Pulmonary artery endothelial cell (primary cell): ENCODE measurements at places on chromosomes 7 and 10. TPM values are rescaled to one million over a fixed set of nuclear protein-coding genes. Genes with fewer than 3 reads are reported as not detected.
A peak's percentile ranks its signal among the peaks of the same experiment; 100 is the strongest.

DNA sequence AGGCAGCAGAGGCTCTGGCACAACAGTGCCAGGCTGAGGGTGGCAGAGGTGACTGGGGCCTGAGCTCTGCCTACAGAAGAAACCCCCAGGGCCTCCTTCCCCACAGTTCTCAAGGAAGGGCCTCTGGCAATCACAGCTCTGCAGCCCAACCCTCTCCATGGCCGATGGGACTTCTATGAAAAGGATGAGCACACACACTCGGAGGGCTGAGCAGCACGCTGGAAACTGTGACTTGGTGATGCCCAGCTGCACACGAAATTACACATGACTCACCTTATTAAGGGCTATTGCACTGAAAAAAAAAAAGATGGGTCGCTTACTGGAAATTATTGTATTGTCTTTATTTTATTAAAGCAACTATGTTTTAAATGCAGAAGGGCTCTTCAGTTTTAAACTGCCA is 42.9 kb upstream of the LRRC18 start:
- no peak for DNase-seq

DNA sequence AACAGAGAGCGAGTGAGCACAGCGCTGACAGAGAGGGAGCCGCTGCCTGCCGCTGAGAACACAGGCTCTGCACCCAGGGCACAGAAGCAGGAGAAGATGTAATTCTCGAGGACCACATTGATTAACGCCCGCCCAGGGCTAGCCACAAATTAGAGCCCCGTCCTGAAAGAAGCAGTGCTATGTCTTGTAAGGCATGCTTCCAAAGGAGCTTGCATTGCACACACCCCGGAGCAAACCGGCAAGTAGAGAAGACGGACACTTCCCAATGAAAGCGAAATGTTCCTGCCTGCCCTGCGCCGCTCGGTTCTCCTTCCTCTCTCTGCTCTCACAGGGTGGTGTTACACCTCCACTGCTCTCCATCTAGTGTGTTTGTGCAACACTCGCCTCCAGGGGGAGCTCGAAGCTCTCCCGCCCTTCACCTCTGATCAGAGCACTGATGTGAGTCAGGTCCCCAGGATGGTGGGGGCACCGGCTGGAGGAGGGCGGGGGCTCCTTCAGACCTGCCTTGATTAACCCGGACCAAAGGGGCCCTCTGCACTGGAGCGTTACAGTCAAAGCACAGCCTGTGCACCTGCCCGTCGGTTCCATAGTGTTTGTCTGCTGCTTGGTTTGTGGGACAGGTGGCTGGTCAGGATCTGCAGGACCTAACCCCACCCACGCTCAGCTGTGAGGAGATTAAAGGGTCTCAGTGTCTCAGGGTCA is 316.5 kb downstream of the ADARB2 start:
- no peak for DNase-seq

DNA sequence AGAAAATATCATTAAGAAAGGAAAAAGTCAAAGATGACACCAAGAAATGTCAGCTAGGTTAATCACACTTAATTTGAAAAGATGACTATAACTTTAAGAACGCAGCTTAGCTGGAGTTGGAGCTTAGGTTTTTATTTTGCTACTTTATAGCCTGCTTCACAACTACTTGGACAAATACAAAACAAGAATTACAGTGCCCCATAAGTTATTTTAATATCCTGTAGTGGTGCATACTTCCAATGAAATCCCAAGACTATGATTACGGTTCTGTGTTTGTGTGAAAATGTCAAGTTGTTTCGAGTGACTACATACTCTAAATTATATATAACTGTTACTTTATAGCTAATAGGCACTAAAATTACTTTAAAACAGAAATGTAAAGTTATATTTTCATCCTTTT is 244.6 kb upstream of the MGMT start:
- DNase-seq, result no peak

DNA sequence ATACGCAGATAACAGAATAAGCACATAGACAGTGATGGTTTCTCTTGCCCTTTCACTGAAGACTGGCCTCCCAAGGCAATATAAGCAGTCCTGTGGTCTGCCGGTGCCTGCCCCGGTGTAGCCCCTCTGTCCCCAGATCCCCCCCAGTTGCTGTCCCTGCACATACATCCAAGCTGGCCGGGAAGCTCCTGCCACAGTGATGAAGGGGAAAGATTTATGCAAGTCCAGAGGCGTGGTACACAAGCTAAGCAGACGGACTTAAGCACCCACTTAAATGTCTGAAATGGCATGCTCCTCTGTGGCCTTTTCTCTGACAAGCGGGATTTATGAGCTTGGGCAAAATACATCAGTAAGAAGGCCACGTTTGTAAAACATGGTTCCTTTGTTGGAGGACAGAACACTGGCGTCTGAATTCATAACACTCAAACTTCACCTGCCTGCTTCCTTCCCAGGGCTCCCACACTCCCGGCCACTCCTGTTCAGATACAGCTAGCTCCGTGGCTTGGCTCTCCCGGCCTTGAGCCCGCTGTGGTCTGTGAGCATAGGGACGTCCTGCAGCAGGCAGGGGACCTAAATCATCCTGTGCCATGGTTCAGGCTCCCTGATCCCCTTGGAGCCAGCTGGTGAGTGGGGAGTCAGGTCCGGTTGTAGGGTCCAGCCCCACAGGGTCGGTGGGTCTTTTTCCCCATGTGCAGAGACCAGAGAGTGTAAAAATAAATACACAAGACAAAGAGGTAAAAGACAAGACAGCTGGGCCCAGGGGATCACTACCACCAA is 61.7 kb upstream of the PPP2R2D start:
- DNase-seq, result no peak

DNA sequence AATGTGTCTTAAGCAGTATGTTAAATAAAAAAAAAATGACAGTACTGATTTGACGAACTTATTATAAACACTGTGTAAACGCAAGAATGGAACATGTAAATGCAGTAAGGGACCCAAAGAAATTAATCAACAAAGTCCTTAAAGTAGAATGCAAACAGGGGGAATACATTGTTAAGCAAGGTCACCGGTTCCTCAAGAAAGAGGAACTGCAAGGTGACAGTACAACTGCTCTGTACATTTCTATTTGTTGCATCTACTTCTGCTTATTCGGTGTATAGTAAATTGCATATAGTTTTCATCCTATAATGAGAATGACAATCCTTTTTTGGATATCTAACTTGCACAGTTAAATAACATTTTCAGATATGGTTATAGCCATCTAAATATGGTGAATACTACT is 387.0 kb upstream of the SEMA3D start:
- DNase-seq, result no peak

GRCh38 chr10:60827791-60828488 is 49.7 kb downstream of the CDK1 start:
- peak; percentile 96 for DNase-seq

- no peak for DNase-seq
These were observed 988.6 kb downstream of the SORCS1 start for GRCh38 chr10:106175760-106176377.

GRCh38 chr7:24718977-24719491 is 38.2 kb downstream of the GSDME start:
- DNase-seq, result no peak

- DNase-seq, result no peak
These were observed 207.9 kb downstream of the CACNA2D1 start for GRCh38 chr7:82235713-82236112.

Gene CALML3
- not detected in 2 replicates for total RNA-seq

Gene DYDC2
- total RNA-seq, result not detected in 2 replicates

Gene PON1
- not detected in 2 replicates for total RNA-seq

Gene HOXA13
- not detected in 2 replicates for total RNA-seq
